ENCODE measurements at places on chromosomes 3 and 15. TPM values are rescaled to one million over a fixed set of nuclear protein-coding genes. Genes with fewer than 3 reads are reported as not detected.

DNA sequence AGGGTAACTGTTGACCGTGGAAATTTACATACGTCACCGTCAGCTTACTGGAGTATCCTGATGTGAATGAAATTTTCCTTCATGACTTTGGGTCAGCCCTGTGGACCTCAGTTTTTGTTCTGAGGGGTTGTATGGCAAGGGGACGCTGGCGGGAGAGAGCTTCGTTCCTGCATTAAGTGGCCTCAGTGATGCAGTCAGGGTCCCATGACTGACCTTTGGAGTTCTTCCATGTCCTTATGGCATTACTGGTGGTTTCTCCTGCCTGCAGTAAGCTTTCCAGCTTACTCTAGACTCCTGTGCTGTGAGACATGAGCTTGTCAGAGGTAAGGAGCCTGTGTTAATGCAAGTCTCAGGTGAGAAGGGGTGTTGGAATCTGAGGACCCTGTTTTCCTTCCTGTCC, 1.8 kb downstream of the CD276 start:
- peaks cover 54% of the 10 kb centered on the region for H3K27me3 ChIP-seq
- no peaks in the 10 kb centered on the region for H3K36me3 ChIP-seq
- peak overlapping the region; percentile 82 for H3K4me3 ChIP-seq
- peaks cover 36% of the 10 kb centered on the region for H3K4me1 ChIP-seq
- no peak overlapping the region for H3K27ac ChIP-seq
- no peak for DNase-seq

DNA sequence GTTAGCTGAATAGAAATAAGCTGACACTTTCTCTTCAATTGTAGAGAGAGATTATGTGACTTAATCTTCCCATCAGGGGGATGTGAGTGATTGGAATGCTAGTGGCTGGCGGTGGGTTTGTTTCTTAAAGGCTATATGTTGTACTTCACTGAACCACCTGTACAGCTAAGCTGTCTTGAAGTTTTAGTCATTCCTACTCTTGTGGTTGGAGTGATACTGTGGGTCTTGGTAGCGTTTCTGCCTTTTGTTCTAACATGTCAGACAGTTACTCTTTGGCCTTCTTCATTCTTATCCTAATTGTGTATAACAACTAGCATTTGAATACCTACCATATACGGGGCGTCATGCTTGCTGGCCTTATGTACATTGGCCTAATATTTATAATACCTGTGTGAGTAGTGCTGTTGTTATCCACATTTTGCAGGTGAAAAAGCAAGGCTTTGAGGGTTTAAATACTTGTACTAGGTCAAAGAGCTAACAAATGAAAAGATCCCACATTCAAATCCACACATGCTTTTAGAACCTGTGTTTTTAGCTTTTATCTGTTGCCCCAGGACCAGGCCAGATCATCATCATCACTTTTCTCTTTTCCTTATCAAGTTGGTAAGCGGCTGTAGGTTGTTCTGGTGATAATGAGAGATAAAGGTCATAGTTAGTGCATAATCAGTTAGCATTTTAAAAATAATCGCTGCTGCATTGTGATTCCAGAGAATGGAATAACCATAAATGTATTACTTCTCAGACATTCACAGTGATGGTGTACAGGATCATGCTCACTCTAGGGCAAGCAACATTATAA, 50.2 kb downstream of the AKAP13 start:
- H3K36me3 ChIP-seq: peaks cover 3% of the 10 kb centered on the region
- no peaks in the 10 kb centered on the region for H3K27me3 ChIP-seq
- no peak overlapping the region for H3K4me3 ChIP-seq
- H3K4me1 ChIP-seq: peaks cover 26% of the 10 kb centered on the region

GRCh38 chr15:74937590-74938371, at the start of gene COX5A:
Gene COX5A (minus strand): TSS chr15:74938073. CDS start chr15:74938014, 59 bp downstream.
- no peaks in the 10 kb centered on the region for H3K27me3 ChIP-seq
- peak within 1 kb of the TSS; percentile 91 for H3K27ac ChIP-seq
- peaks cover 22% of the 10 kb centered on the region for H3K4me1 ChIP-seq
- peaks cover 12% of the 10 kb centered on the region for H3K36me3 ChIP-seq
- peak within 1 kb of the TSS; percentile 91 for H3K4me3 ChIP-seq
- peak; percentile 91 for DNase-seq

GRCh38 chr15:100104245-100104644, 237.5 kb downstream of the ADAMTS17 start:
- peaks cover 2% of the 10 kb centered on the region for H3K27me3 ChIP-seq
- peaks cover 6% of the 10 kb centered on the region for H3K4me1 ChIP-seq
- no peak overlapping the region for H3K4me3 ChIP-seq
- no peak for DNase-seq
- no peaks in the 10 kb centered on the region for H3K36me3 ChIP-seq

DNA sequence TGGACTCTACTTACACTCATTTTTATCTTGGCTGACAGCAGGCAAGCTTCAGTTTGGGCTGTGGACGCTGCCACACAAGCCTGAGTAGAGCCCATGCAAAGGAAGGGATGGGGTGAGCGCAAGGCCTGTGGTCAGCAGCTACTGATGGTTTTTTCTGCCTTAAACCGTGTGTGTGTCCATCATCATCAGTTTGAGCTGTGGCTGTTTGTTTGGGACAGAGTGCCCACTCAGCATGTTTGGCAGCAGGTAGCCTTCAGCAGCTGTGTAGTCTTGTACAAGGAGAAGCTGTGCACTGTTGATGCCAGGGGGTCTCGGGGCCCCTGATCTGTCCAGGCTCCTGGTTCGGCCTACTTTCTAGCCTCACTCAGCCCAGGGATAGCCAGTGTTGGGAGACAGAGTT, 3.5 kb downstream of the RBM15B start:
- no peaks in the 10 kb centered on the region for H3K27me3 ChIP-seq
- H3K27ac ChIP-seq: no peak overlapping the region
- peaks cover 44% of the 10 kb centered on the region for H3K4me1 ChIP-seq
- DNase-seq: no peak

DNA sequence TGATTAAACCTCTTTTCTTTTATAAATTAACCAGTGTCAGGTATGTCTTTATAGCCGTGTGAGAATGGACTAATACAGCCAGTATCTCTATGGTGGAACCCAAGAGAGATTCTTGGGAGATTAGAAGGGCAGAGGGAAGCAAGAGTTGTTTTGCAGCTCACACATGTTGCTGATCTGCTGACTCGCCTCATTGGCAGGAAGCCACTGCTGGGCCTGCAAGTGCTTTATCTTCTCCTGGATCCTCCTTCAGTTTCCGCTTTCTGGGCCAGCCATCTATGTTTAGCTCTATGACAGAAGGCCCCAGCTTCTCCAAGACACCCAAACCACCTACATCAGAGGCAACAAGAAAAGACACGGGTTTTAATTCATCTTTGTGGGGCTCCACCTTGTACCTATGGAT, 23.4 kb upstream of the GALNT15 start:
- no peaks in the 10 kb centered on the region for H3K4me1 ChIP-seq
- H3K27ac ChIP-seq: no peak overlapping the region
- H3K4me3 ChIP-seq: no peak overlapping the region
- no peak for DNase-seq
- no peaks in the 10 kb centered on the region for H3K36me3 ChIP-seq

- H3K27ac ChIP-seq: no peak overlapping the region
- peaks cover 6% of the 10 kb centered on the region for H3K36me3 ChIP-seq
- H3K27me3 ChIP-seq: no peaks in the 10 kb centered on the region
- DNase-seq: no peak
These were observed 2.9 kb downstream of the SNRPN start for GRCh38 chr15:24957691-24958090.

The PGBD4 gene
- 3.9 TPM for total RNA-seq

- H3K4me3 ChIP-seq: no peak overlapping the region
- H3K27ac ChIP-seq: no peak overlapping the region
- DNase-seq: no peak
These were observed 267.2 kb downstream of the GABRG3 start for GRCh38 chr15:27238209-27238608.

The GHSR gene
- not detected for total RNA-seq

DNA sequence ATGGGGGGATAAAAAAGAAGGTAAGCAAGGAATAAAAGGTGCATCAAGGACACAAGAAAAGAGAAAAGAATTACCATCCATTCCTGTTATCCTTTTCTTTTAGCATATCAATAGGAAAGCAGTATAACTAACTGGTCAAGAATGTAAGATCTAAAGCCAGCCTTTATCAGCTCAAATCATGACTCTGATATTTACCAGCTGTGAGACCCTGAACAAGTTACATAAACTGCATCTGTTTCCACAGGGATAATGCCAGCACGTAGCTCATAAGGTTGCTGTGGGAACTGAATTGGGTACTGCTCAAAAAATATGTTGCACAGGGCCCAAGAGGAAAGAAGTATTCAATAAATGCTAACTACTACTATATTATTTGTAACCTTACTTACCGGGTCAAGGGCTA, 1092.2 kb upstream of the CFAP20DC start:
- H3K27me3 ChIP-seq: no peaks in the 10 kb centered on the region
- no peak overlapping the region for H3K4me3 ChIP-seq
- no peaks in the 10 kb centered on the region for H3K36me3 ChIP-seq
- H3K4me1 ChIP-seq: peaks cover 2% of the 10 kb centered on the region

DNA sequence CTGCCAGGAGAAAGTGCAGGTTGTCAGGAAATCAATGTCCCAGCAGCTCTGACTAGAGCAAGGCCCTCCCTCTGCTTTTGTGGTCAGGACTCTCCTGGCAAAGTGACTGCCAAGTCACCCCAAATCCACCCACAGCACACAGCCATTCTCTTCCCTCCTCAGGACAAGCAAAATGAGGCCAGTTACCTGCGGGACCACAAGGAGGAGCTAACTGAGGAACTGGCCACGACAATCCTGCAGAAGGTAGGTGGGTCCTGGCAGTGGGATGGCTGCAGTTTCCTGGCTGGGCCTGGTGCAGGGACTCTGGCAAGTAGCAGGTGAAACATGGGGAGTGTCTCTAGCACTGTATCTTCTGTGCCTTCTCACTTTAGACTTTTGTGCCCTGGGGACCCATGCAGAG, 142.5 kb upstream of the EIF1B start:
- H3K4me1 ChIP-seq: no peaks in the 10 kb centered on the region
- no peaks in the 10 kb centered on the region for H3K36me3 ChIP-seq
- H3K4me3 ChIP-seq: no peak overlapping the region
- no peak for DNase-seq
- H3K27ac ChIP-seq: no peak overlapping the region

GRCh38 chr15:72361176-72361575, 14.6 kb downstream of the HEXA start:
- no peak overlapping the region for H3K4me3 ChIP-seq
- H3K27ac ChIP-seq: no peak overlapping the region
- peaks cover 4% of the 10 kb centered on the region for H3K36me3 ChIP-seq
- H3K4me1 ChIP-seq: peaks cover 18% of the 10 kb centered on the region

The ZPLD1 gene
- not detected for total RNA-seq

DNA sequence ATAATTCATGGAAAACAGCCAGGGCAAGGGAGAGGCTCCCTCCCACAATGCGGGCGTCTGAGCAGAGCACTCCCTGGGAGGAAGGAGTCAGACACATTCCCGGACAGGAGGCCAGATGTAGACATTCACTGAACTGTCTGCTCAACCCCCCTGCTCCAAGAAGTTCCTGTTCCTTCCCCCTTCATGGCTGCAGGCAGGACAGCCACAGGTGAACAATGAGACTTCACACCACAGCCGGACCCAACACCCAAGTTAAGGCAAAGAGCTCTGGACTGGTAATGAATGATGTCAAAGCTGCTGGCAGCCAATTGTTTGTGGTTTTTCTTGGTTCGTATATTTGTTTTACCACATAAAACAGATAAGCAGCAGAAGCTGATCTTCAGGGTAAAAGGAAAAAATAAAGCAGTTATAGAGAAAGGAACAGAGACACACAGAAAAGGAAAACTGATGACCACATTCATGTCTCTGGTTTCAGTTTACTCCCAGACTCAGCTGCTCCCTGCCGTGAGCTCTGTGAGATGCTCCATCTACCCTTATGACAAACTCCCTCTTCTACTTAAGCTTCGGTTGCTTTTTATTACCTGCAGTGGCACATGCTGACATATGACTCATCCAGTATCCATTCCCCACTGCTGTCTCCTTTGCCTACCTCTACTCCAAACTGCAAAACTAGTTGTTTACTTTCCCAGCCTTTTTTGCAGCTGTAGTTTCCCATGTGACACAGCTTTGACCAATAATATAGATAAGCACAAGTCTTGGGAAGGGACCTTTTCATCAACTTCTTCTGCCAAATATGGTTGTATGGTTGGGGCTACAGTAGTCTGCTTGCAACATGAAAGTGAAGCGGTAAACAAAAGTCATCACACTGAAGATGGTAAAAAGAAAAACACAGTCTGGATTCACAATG, 33.1 kb downstream of the DZIP1L start:
- H3K27me3 ChIP-seq: peaks cover 7% of the 10 kb centered on the region
- H3K27ac ChIP-seq: peak overlapping the region; percentile 51
- H3K4me3 ChIP-seq: peak overlapping the region; percentile 19
- DNase-seq: peak; percentile 9
- H3K4me1 ChIP-seq: peaks cover 25% of the 10 kb centered on the region

DNA sequence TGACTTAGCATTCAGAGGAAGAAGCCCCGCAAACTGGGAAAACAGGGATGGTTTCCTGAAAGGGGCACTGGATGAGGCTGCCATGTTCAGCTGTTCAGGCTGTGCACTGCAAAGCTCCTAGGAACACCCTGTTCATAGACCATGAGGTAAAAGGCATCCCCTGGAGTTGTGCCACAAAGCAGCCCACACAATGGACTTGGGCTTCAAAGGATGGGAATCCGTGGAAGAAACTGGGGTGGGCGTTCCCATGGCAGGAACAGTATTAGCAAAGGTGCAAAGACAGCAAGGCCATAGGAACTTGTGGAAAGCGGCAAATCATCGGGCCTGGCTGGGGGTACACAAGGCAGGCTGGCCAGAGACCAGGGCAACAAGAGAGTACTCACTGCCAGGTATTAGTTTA, 8.9 kb downstream of the OXTR start:
- H3K27ac ChIP-seq: no peak overlapping the region
- no peak overlapping the region for H3K4me3 ChIP-seq
- H3K4me1 ChIP-seq: no peaks in the 10 kb centered on the region
- H3K27me3 ChIP-seq: peaks cover 2% of the 10 kb centered on the region

The RASGRP1 gene
- 110 TPM for total RNA-seq

DNA sequence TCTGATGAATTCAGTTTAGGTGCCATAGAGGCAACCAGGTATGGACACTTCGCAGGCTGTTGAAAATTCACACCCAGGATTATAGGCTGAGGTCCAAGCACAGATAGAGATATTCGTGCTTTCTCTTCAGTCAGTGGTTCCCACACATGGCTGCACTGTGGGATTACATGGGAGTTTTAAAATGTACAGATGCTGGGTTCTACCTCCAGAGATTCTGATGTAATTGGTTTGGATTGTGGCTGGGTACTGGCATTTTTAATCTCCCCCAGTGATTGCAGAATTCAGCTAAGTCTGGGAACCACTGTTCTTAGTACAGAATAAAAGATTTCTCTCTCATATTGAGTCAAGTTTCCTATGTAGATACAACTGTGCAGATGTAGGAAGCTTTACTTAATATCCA, 91.6 kb downstream of the FOXB1 start:
- no peak overlapping the region for H3K4me3 ChIP-seq
- peaks cover 12% of the 10 kb centered on the region for H3K27me3 ChIP-seq
- no peak for DNase-seq
- H3K4me1 ChIP-seq: peaks cover 7% of the 10 kb centered on the region

- DNase-seq: no peak
- H3K27me3 ChIP-seq: no peaks in the 10 kb centered on the region
- no peaks in the 10 kb centered on the region for H3K36me3 ChIP-seq
- peaks cover 8% of the 10 kb centered on the region for H3K4me1 ChIP-seq
These were observed 147.8 kb downstream of the LRRC28 start for GRCh38 chr15:99399061-99399460.

All from activated T-helper 1 cell treated with anti-CD3 and anti-CD28 coated beads, Interleukin-12 subunit alpha, Interleukin-12 subunit beta, Interleukin-2, Interleukin-4 antibody, amounts not matched to agents 30 ng/mL and 10 ng/mL and 1 ng/mL, durations not matched to agents 14 hours and 24 hours and 36 hours (primary cell).